ENCODE measurements at places on chromosomes 1 and 21. TPM values are rescaled to one million over a fixed set of nuclear protein-coding genes. Genes with fewer than 3 reads are reported as not detected.

GRCh38 chr1:76510672-76511557, 356.4 kb upstream of the ST6GALNAC5 start:
- DNase-seq, result no peak

GRCh38 chr1:28180306-28181305, 4.1 kb upstream of the PTAFR start:
- DNase-seq, result no peak

- no peak for DNase-seq
Measured at GRCh38 chr1:28640766-28641165, 2.1 kb downstream of the TAF12 start.

DNA sequence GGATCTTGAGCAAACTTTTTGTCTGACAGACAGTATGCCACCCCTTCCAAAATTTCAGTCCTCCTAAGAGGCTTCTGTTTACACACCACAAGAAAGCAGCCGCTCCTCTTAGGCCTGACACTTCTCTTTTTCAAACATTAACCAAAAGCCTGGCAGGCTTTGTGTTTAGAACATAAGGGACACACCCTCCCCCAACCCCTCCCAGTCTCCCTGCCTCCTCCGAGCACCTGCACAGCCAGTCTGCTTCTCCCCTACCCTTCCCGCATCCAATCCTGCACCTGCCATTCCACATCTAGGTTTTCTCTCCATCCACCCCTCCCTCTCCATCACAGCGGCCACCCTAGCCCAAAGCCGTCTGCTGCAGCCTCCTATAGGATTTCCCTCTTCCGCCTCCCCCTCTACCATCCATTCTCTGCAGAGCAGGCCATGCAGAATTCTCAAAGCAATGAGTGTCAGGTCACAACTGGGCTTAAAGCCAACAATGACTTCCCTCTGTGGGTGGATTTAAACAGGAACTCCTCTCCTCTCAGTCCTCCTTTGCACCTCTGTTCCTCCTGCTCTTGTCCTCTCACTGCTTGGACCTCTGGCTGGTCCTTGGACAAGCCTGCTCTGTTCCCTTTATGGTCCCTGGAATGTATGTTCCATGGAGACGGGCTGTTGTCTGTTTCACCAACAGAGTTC, 478.2 kb downstream of the NPHP4 start:
- no peak for DNase-seq

DNA sequence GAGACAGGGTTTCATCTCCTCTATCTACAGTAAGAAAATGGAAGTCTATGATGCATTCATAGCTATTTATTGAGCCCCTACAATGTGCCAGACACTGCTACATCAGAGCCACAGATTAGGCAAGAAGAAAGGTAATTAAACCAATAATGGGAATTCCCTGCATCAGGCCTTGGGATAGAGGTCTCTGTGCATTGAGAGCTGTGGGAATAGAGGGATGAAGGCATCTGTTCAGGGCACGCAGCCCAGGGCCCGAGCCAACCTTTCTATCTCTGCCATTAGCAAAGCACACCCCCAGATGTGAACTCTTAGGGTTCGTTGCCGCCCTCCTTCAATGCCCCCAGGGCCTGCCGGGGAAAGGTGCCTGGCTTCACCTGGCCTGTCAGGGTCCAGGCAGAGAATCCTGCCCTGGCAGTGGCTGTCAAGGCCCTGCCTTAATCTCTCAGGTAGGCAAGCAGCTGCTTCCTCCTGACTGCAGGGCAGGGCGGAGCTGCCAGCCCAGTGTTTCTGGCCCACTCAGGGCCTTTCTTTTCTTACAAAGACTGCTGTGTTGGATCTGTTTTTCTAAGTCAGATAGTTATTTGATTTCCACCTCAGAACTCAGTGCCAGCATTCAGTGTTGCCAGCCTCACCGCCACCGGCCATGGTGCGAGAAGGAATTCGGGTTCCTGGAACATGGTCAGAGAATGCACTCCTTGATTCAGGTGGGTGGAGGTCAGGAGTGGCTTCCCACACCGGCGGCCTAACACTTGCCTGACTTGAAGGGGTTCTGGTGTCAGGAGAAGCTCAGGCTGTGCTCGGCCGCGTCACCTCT, 76.1 kb downstream of the PGM1 start:
- DNase-seq, result no peak

- DNase-seq, result no peak
Measured at GRCh38 chr1:51231120-51231519, 5.0 kb upstream of the RNF11 start.

- no peak for DNase-seq
Measured at GRCh38 chr1:10045480-10046355, 13.0 kb downstream of the UBE4B start.

DNA sequence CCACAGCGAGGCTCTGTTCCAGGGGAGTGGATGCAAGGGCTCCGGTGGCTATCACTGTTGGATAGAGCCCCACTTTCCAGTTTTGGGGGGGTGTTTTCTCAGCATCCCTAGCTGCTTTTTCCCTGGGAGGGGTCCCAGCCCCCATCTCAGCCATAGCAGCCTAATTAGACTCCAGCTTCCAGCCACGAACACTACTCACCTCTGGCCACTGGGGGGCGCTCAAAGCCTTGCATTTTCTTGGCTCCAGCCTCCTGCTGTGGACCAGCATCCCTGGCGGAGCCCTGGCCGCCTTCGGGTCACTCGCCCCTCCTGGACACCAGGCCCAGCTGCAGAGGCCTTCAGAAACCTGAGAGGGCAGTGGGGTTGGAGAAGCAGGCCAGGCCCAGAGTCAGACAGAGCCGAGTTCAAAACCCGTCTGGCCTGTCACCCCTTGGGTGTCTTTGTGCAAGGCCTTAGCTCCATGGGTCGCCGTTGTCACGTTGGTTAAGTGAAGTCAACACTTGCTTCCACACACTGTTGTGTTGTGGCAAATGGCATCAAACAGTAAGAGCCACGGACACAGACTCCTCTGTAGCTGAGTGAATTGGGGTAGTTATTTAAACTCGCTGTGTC, 93.5 kb upstream of the ACTL8 start:
- no peak for DNase-seq

DNA sequence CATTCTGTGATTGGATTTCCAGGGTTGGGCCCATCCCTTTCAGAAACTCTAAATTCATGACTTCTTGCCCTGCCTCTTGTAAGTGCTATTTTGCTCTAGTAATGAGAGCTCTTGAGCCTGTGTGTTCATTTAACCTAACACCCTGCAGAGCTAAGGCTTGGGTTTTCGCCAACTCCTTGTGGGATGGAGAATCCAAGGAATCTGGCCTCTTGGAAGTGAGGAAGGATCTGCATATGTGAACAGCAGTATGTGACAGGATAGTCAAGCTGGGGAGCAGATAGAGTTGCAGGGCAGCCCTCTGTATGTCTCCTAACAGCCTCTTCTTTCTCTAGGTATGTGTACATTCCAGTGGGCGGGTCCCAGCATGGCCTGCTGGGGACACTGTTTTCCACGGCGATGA, 258.9 kb downstream of the HHAT start:
- DNase-seq, result no peak

GRCh38 chr1:180182643-180183311, 28.1 kb downstream of the QSOX1 start:
- no peak for DNase-seq

DNA sequence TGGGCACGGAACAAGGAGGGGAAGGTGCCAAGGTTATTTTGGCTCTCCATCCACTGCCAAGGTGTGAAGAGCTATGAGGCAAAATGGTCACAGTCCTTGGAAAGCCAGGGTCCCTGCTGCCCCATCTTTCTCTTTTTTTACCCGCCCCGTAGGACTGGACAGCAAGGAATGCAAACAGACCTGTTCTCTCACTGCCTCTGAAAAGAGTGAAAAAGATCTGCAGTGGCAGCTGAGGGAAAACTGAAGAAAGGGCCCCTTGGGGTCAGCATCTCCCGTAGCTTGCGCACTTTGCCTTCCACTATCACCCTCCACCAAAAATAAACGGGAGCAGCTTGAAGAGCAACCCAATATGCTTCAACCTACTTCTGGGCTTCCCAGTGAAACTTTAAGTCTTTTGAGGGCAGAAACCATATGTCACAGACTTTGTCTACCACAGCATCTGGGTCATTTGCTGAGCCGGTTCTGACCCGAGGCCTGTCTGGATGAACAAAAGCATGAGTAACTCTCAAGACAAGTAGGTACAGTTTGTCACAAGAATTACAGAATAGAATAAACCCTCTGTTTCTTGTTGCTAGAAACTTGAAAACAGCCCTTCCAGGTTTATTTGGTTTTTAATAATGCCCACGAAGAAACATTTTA, 9.4 kb upstream of the KIF14 start:
- no peak for DNase-seq

- no peak for DNase-seq
Measured at GRCh38 chr1:224779536-224779935, 149.9 kb upstream of the DNAH14 start.

GRCh38 chr1:40264354-40264781, 6.3 kb downstream of the ZMPSTE24 start:
- no peak for DNase-seq

DNA sequence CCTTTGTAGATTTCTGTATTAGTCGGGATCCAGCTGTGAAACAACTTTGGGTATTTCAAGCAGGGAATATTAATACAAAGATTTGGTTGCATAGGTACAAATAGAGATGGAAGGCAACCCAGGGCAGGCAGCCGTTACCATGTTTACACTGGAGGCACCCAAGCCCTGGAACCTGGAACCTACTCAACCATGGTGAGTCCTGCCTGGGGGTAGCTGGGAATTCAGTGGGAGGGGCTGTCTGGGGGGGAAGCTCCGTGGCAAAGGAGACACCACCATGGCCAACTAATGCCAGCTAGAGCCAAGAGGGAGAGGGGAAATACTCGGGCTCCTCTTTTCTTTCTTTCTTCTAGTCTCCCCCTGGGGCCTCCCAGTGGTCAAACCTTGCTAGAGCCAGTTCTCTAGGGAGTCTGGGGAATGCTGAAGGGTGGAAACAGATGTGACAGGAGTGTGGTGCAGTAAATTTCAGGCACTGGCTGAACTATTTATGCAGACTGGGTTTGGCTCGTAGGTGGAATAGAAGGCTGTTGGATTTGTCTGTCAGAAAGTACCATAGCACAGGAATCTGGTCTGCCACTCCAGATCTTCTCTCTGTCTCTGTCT, 91.9 kb upstream of the CACNA1E start:
- DNase-seq, result no peak

- DNase-seq, result no peak
Measured at GRCh38 chr1:904310-904950, 19.3 kb upstream of the SAMD11 start.

DNA sequence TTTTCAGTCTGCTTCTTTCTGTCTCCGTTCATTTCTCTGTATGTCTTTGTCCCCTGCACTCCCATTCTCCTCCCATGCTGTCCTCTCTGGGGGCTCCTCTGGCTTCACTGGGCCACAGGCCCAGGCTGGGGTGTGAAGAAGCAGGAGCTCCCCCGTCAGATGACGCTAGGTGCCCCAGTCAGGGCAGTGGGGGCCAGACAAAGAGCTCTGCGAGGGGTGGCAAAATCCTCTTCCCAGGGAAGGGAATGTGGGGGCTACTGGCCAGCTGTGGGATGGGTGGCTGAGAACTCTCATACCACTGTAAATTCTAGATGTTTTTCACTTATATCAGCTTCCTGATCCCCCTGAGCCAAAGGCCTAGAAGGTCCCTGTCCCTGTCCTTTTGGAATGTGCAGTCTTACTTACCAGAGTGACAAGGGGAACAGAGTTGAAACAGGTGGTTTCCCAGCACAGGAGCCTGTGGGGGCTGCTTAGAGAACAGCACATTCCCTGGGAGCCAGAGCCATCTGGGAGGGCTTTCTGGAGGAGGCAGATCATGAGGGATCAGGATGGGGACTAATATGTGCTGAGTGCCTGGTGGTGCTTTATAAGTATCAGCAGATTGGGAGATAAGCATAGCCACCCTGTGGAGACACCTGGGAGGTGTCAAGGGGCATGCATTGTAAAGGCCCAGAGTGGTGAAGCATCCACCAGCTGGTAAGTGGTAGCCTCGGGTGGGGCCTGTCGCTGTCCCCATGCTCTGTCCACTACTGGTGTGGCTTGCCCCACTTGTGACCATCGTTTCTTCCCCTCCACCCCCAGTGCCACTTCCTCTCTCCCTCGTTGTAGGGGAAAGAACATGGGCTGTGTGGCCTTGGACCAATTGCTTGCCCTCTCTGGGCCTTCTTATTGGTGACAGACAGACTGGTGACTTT, 10.1 kb upstream of the PADI1 start:
- DNase-seq, result no peak

DNA sequence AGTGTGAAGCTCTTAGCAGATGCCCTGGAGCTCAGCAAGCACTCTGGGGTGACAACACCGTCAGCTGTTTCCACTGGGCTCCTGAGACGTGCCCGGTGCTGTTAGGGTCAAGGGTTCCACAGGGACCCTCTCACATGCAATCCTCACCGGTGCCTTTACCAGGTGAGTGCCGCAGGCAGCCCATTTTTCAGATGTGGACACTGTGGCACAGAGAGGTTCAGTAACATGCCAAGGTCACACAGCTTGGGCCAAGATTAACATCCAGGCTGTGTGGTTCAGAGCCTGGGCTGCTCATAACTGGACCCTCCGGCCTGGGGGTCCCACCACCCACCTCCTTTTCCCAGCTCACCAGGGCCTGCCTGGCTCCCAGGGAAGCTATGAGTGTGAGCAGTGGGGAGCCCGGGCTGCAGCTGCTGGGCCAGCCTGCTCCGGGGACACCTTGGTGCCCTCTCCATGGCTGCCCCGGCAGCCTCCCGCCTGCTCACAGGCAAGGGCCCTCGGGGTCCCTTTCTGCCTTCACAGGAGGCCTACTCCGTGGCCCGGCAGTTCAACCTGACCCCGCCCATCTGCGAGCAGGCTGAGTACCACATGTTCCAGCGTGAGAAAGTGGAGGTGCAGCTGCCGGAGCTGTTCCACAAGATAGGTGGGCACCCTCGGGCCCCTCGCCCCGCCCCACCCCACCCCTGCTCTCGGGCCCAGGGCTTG, 49.3 kb downstream of the KCNAB2 start:
- DNase-seq, result no peak

DNA sequence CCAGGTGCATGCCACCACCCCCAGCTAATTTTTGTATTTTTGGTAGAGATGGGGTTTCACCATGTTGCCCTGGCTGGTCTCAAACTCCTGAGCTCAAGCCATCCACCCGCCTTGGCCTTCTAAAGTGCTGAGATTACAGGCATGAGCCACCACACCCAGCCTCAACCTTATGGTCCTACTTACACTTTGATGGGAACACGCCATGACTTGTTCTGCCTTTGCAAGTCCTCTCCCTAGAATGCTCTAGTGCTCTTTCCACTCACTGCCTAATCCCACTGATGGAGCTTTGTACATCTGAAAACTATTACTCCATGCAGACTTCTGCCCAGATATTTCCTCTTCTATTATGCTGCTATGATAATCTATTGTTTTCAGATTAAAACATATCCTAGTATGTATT, 174.3 kb downstream of the DAB1 start:
- no peak for DNase-seq

The NHLH1 gene
- not detected for total RNA-seq

The SPRR2A gene
- total RNA-seq, result 1.8 TPM

The CNKSR1 gene
- 14.8 TPM for total RNA-seq

The OTUD7B gene
- 7.6 TPM for total RNA-seq

The KIF26B gene
- 2.8 TPM for total RNA-seq

The DNTTIP2 gene
- 36.8 TPM for total RNA-seq

The SERTAD4 gene
- total RNA-seq, result 8.7 TPM

The OR6K2 gene
- not detected for total RNA-seq

The IL24 gene
- total RNA-seq, result not detected

The OR13G1 gene
- not detected for total RNA-seq

The RASSF5 gene
- total RNA-seq, result 3.5 TPM
